ENCODE measurements at places on chromosomes 6 and 20.

DNA sequence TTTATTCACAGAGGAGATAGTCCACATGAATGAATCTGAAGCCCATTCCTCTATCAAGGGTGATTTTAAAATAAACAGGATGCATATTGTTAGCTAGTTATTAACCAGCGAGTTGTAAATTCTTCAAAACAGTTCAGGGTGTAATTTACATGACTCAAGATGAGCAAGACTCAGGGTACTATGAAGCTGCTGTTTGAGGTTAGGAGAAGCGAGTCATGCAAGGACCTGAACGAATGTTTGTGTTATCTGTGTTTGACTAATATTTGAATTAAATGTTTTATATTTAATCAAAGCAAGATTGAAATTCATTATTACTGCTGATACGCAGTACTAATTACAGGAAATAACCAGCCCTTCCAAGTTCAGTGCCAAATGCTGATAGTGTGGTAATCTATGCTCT is 191.1 kb downstream of the SAMD5 start:
- DNase-seq, result no peak

DNA sequence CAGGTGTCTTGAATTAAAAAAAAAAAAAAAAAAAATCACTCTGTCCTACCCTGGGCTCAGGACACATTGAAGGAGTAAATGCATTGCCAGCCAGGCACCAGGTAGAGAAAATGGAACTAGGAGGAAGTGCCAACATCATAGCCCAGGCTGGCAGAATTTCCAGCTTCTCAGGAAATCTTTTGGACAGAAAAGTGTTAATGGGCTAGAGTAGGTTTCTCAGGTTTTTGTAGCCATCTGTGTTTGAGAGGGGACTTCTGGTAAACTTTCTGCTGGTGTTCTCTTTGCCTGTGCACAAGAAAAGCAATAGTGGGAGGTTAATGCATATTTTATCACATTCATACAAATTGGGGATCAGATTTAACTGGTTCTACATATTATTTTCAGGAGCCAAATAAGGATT is 678.3 kb upstream of the NRSN1 start:
- DNase-seq, result no peak

DNA sequence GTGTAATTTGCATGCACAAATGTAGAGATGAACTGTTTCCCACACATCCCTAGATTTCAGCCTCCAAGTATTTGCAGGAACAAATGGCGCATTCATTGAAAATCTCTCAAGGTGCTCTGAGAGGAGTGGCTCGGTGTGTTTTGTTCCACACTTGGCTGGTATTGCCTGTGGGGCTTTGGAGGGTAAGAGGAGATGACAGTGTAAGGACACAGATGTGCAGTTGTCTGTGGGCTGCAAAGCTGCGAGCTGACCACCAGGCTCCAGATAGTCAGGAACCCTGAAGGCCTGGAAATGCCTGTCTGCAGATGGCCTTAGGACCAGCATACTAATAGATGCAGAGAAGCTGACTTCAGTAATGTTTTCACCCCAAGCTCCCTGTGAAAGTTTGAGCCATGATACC is 57.7 kb upstream of the PBOV1 start:
- no peak for DNase-seq

DNA sequence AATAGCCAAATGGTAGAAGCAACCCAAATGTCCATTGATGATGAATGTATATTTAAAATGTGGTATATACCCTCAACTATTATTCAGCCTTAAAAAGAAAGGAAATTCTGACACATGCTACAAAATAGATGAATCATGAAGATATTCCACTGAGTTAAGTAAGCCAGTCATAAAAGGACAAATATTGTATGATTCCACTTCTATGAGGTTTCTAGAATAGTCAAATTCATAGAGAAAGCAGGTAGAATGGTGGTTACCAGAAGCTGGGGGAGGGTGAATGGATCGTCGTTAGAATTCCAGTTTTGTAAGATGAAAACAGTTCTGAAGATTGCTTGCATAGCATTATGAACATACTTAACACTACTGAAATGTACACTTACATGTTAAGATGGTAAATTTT is 214.3 kb upstream of the MYLIP start:
- no peak for DNase-seq

GRCh38 chr20:49043000-49043399 is 3.1 kb upstream of the CSE1L start:
- DNase-seq, result no peak

- DNase-seq, result no peak
Measured at GRCh38 chr6:21118216-21118780, 475.3 kb upstream of the SOX4 start.

- no peak for DNase-seq
Measured at GRCh38 chr6:38688579-38689087, 14.3 kb downstream of the GLO1 start.

DNA sequence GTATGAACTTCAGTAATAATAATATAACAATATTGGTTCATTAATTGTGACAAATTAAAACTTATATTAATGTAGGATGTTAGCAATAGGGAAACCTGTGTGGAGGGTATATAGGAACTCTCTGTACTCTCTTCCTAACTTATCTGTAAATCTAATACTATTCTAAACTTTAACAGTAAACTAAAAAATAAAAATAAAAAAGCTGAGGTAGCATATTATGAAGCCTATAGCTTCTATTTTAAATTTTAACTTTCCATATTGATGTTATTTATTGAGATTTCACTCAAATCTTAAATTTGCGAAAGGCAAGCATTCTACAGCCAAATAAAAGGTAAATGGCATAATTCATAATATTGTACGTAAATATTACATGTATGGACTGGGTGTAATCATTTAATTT is 326.4 kb downstream of the MEI4 start:
- no peak for DNase-seq

- DNase-seq, result peak; percentile 50
Measured at GRCh38 chr6:158649289-158650143, at the start of gene SYTL3. Gene SYTL3 (plus strand): TSS chr6:158650054. CDS start chr6:158663269, 13,215 bp downstream.

DNA sequence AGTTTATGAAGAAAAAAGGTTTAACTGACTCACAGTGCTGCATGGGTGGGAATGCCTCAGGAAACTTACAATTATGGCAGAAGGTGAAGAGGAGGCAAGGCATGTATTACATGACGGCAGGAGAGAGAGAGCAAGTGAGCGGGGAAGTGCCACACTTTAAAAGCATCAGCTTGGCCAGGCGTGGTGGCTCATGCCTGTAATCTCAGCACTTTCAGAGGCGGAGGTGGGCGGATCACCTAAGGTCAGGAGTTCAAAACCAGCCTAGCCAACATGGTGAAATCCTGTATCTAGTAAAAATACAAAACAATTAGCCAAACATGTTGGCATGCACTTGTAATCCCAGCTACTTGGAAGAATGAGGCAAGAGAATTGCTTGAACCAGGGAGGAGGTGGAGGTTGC is 213.3 kb upstream of the THEMIS start:
- DNase-seq, result no peak

DNA sequence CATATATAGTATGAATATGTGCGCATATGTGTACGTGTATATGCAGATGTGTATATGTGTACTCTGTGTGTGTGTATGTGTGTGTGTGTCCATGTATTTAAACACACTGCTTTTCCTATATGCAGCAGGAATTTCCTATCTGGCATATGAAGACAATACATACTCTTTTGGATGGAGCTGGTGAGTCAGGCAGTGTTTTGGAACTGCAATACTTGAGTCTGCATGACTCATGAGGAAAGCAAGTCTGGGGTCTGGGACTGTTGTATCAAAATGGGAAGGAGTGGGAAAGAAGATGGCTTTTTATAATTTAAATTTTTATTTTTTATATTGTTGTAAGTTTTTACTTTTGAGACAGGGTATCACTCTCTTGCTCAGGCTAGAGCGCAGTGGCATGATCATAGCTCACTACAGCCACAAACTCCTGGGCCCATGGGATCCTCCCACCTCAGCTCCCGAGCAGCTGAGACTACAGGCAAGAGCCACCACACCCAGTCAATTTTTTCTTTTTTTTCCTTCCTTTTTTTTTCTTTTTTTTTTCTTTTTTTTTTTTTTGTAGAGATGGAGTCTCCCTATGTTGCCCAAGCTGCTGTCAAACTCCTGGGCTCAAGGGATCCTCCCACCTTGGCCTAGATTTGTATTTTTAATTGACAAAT is 72.2 kb downstream of the ATXN1 start:
- no peak for DNase-seq

- no peak for DNase-seq
Measured at GRCh38 chr6:140276719-140277118, 902.3 kb upstream of the CITED2 start.

DNA sequence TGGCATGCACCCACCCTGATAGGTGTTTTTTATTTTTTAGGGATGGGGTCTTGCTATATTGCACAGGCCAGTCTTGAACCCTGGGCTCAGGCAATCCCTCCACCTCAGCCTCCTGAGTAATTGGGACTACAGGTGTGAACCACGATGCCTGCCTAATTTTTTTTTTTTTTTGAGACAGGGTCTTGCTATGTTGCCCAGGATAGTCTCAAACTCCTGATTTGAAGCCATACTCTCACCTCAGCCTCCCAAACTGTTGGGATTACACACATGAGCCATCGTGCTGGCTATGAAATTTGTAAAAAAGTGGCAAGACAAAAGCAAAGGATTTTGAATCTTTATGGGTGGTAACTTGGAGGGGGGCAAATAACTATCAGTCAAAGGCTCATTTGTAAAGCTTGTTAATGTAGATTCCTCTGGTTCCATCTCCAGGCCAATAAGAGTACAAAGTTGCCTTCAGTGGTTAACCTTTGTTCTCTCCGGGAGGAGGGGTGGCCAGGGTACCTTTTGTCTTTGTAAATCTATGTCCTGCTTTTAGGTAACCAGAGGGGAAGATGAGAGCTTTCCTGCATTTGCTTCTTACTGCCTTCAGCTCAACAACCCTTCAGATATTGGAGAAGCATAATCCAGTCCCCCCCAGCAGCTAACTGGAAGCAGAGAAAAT is 372.0 kb upstream of the JARID2 start:
- no peak for DNase-seq

DNA sequence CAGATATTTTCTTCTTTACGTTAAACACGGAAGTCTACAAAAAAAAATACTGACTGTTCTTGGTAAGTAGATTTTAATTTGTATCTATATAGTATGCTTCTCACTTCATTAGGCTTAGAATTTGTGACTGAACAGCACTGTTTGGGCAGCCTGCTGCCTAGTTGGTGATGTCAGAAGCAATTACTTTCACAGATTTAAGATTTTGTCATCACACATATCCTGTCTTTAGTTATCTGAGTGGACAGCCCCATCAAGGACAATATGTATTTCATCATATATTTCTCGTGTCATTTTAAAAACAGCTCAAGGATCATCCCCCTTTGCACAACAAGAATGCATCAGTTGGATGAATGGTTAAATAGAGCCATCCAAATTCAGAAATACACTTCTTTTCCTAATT is 338.4 kb upstream of the CITED2 start:
- no peak for DNase-seq

GRCh38 chr6:142478117-142478516 is 176.3 kb downstream of the ADGRG6 start:
- DNase-seq, result no peak

GRCh38 chr6:117264369-117264691 is 1.0 kb upstream of the VGLL2 start:
- DNase-seq, result no peak

DNA sequence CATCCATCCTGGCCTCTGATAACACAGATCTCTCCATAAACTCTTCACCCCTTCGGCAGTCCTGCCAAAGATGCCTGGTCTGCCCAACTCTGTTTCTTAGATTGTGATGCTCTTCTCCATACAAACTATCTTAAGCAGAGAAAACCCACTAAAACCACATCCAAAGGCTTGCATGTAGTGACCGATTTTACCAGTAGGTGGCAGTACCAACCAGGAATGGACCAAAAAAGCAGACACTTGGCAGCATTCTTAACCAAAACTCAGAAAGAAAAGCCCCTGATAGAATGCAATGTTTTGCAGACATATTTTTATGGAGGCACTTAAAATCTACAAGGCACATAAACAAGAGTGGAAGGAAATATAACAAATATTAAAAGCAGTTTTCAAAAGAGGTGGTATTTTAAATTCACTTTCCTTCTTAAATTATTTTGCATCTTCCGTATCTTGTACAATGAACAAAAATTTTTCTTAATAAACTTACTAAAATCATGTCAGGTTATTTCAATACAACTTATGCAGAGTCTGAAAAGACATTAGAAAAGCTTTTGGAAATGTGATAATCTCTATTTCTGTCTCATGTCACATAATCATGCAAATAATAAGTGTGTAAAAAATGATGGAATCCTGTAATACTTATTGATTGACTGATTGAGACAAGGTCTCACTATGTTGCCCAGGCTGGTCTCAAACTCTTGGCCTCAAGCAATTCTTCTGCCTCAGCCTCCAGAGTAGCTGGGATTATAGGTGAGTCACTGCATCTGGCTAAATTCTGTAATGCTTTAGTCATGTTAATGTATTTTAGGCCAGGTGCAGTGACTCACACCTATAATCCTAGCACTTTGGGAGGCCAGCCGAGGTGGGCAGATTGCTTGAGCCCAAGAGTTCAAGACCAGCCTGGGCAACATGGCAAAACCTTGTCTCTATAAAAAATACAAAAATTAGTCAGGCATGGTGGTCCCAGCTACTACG is 29.4 kb downstream of the LRP11 start:
- peak; percentile 48 for DNase-seq

DNA sequence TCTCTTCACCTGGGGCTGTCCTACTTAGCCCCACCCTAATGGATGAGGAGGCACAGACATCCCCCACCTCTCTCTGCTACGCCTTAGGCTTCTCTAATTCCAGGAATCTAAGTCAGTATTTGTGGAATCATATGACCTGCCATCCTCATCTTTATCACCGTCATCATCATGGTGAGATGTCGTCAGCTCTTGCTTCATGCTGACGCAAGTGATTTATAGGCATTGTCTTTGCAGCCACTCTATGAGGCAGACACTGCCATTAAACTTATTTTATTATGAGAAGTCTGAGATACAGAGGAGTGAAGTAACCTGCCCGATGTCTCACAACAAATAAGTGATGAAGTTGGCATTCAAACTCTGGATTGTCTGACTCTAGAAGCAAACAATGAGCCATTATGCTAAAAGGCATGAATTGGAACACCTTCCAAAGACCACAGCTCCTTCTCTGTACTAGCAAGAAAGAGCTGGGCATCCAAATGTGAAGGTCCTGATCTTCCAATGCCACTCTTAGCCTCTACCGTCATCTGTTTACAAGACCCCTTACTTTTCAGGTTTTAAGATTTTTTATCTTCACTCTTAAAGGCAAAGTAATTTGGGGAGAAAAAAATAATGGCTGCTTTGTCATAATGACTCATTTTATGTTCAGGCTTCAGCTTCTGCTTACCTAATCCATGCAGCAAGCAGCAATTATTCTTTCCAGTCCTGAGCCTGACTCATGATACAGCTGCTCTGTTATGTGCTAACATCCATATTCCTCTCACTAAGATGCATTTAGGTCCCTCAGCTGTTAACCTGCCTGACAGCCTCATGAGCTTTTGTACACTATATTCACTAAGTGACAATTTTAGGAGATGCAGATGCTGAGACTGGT is 113.7 kb upstream of the BCLAF1 start:
- no peak for DNase-seq

DNA sequence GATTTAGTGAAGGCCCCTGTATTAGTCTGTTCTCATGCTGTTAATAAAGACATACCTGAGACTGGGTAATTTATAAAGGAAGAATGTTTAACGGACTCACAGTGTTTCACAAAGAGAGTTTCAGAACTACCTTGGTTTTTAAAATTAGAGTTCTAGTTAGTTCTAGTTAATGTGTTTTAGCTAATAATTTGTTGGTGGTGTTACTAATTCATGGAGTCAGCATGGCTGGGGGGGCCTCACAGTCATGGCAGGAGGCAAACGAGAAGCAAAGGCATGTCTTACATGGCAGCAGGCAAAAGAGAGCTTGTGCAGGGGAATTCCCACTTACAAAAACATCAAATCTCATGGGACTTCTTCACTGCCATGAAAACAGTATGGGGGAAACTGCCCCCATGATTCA is 12.0 kb upstream of the SLC17A3 start:
- no peak for DNase-seq

All from stimulated activated CD4-positive, alpha-beta T cell treated with anti-CD3 and anti-CD28 coated beads, Interleukin-15, amount 100 ng/mL, for 1 hour (primary cell).